ENCODE measurements at places on chromosomes 6 and 20.
A peak's percentile ranks its signal among the peaks of the same experiment; 100 is the strongest.

GRCh38 chr6:2877960-2878359, 25.1 kb downstream of the SERPINB9 start:
- DNase-seq = no peak

DNA sequence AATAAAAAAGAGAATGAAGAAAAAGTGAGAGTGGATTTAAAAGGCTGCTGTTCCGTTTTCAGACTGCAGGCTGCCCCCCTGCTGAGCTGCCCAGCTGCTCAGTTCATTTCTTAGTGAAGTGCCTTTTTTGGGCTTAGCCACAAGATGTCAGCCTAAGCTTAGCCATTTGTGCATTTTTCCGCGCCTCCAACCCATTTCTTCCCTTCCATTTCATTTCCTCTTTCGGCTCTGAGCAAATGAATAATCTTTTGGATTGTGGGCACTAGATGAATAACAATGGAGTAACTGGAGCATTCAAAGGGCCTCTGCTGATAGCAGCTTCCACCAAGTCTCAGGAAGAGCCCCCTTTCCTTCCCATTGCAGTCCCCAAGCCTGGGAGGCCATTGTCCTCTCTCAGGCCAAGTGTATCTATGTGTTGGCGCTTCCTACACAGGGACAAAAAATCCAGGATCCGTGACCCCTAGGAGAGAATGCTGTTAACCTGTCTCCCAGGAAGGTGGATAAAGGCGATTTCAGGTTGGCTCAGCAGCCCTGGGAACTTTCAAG, 83.5 kb upstream of the SPTLC3 start:
- DNase-seq = peak; percentile 74

DNA sequence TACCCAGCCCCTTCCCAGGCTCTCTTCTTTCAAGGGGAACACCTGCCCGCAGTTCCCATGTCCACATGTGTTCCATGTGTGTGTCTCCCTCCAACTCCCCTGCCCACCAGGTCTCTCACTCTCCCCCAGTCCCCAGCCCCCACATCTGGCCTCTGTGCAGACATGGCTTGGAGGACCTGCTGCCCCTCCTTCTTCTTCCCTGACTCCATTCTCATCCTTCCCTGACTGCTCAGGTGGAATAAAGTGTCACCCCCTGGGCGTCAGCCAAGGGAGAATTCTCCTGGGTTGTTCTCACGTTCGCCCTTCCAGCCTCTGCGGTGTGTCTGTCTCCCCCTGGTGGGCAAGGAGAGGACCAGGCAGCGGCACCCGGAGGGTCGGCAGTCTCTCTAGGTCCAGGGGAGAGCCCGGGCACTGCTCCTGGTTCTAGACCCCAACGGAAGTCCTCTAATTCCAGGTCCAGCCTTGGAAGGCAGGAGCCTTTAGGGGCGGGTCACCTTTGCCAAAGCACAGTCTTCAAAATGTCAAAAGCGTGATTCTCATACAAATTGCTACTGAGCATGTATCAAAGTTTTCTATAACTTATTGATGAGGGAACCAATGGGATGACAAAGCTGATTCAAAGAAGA, 50.5 kb downstream of the EBF4 start:
- DNase-seq = peak; percentile 53

- no peak for DNase-seq
These were observed 19.2 kb upstream of the SSR1 start for GRCh38 chr6:7332090-7332745.

- no peak for DNase-seq
These were observed 53.5 kb downstream of the CARMIL1 start for GRCh38 chr6:25332655-25333071.

- no peak for DNase-seq
These were observed 468.9 kb downstream of the PKHD1 start for GRCh38 chr6:51618563-51618962.

GRCh38 chr6:80316686-80317231, 210.3 kb downstream of the BCKDHB start:
- DNase-seq = no peak

DNA sequence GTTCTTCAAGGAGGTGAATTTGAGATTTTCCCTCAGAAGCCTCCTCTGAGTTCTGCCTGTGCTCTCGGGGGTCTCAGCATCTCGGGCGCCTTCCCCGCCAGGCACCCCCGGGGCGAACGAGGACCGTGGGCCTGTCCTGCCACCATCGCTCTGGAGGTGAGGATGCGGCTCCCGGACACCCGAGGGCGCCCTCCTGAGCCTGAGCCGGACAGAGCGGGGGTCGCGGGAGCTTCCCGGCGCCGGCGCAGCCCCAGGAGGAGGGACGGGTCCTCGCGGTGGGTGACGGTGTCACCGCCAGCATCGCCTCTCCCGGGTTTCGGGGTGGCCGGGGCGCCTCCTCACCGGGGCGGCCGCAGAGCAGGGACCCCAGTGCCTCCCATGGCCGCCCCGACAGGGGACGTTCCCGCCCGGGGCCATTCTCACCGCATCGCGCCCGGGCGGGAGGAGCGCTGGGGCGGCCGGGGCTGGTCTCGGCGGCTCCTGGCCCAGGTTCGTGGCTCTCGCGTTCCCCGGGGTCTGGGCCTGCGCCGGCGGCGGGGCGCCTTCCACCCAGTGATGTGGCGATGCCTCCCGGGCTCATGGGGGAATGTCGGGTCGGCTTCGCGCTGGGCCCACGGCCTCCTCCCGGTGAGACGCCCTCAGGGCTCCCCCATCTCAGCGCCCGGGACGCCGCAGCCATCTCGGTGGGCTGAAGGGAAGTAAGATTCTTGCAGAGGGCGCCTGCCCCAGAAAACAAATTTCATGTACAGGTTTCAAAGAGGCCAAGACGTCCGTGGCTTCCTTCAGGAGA, 210.5 kb downstream of the ERMARD start:
- DNase-seq = no peak

- DNase-seq = no peak
These were observed 165.1 kb downstream of the CDKAL1 start for GRCh38 chr6:20699402-20699801.

DNA sequence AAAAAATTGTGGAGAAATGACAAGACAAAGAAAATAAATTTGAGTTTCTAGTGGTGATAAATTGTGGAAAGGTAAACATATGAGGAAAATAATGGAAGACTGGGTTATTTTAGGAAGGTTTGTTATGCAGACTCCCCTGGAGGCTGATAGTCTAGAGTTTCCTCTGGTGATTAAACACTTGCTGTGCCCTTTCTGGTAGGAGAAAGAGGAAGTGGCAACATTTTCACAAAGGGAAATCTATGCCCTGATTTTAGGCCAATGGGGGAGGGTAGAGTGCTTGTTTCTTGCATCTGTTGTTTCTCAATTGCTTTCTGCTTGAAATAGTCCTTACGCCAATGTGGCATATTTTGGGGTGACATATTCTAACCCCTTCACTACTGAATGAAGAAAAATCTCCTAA, 129.1 kb upstream of the DOK5 start:
- DNase-seq = no peak

- DNase-seq = no peak
These were observed 175.2 kb upstream of the CITED2 start for GRCh38 chr6:139549561-139550070.

- DNase-seq = no peak
These were observed 74.2 kb downstream of the CD164 start for GRCh38 chr6:109308018-109308492.

DNA sequence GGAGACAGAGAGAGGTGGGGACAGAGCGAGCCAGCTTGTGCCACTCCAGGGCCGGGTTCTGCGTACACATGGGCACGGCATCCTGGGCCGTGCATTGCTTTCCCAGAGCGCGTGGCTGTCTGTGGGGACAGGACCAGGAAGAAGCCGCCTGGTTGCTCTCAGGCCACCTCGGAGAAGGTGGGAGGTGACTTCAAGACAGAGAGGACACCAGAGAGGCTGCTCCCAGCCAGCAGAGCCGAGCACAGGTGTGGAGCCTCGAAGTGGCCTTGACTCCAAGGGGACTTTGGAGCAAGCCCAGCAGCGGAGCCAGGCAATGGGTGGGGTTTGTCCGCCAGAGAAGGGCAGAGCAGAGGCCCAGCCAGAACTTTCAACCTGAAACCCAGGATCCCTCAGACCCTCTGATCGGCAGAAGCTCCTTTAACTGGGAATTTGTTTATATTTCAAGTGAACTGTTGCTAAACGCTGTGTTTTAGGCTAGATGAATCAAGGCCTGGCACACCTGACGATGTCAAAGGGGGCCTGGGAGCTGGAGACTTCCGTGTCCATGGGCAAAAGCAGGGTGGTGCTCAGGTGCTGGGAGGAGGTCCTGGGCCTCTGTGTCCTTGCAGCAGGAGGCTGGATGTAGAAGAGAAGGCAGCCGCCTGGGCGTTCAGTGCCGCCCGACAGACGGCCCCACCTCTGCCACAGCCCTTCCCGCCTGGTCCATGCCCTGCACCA, 262.1 kb downstream of the DLL1 start:
- no peak for DNase-seq

DNA sequence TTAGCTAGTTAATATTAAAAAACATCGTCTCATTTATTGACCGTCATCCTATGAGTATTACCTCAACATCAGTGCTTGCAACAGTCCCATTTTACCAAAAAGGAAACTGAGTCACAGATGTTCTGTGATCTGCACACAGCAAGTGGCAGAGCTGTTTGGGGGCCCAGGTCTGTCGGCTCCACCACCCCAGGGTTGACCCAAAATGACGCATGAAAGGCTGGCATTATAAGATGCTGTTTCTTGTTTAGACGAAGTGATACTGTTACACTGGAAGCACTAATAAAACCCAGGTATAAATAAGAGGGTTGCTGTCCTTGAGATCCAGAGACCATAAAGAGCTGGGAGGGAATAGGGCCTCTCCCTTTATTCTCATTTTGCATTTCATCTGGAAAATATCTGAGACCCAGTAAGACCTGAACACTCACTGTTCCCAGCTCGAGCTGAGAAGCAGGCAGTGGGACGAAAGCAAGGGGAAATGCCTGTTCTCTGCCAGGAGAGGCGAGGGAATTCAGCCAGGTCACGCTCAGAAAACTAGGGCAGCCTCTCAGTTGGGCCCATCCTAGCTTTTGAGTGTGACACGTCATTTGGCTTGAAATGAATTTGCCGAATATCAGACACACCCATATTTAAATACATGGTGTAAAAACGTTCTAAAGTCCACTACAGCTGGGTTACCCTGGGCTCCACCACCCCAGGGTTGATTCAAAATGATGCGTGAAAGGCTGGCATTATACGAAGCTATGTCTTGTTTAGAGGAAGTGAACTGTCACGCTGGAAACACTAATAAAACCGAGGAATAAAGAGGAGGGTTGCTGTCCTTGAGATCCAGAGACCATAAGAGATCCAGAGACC, 1.4 kb upstream of the MICAL1 start:
- DNase-seq = no peak

GRCh38 chr20:8328189-8328588, 196.1 kb downstream of the PLCB1 start:
- no peak for DNase-seq

- DNase-seq = no peak
These were observed 4.2 kb downstream of the MLN start for GRCh38 chr6:33799454-33800113.

DNA sequence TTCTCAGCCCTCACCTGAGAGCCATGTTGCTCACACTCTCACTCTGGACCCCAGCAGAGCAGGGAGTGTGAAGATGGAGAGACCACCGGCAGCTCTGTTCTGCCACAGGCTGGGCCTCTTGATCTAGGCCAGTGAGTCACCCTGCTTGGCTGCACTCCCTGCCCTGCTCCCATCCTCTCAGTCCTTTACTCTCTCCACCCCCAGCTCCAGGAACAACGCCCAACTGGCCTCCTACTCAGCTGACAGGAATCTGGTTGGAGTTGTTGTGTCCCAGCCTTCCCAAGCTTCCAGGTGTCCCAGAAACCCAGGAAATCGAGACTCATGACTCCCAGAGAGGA, at the start of gene PSORS1C1:
Gene PSORS1C1 (plus strand): TSS at position 260 of the 338 bp plus-strand sequence. CDS start 14,833 bp downstream, outside the sequence.
- peak; percentile 72 for DNase-seq

GRCh38 chr6:57182017-57182432, 9.9 kb downstream of the BAG2 start:
- no peak for DNase-seq

GRCh38 chr6:158170656-158171081, 2.5 kb downstream of the GTF2H5 start:
- DNase-seq = no peak

DNA sequence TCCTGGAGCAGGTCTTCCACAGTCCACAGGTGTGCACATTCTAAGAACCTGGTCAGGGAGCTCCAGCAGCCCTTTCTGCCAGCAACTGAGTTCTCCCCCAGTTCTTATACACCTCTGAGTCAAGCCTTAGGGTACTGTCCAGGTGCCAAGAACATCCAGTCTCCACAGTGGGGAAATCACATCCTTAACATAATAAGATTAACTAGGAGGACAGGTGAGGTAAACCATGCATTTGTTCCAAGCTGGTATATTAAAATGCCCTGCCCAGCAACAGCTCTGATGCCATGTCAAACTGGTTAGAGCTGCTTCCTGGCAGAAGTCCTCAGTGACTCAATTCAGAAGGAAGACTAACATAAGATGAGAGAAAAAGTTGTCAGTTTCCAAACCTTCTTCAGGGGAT, 303.9 kb upstream of the SGK1 start:
- no peak for DNase-seq

GRCh38 chr6:140921366-140922226, 1211.1 kb upstream of the GJE1 start:
- peak; percentile 48 for DNase-seq

DNA sequence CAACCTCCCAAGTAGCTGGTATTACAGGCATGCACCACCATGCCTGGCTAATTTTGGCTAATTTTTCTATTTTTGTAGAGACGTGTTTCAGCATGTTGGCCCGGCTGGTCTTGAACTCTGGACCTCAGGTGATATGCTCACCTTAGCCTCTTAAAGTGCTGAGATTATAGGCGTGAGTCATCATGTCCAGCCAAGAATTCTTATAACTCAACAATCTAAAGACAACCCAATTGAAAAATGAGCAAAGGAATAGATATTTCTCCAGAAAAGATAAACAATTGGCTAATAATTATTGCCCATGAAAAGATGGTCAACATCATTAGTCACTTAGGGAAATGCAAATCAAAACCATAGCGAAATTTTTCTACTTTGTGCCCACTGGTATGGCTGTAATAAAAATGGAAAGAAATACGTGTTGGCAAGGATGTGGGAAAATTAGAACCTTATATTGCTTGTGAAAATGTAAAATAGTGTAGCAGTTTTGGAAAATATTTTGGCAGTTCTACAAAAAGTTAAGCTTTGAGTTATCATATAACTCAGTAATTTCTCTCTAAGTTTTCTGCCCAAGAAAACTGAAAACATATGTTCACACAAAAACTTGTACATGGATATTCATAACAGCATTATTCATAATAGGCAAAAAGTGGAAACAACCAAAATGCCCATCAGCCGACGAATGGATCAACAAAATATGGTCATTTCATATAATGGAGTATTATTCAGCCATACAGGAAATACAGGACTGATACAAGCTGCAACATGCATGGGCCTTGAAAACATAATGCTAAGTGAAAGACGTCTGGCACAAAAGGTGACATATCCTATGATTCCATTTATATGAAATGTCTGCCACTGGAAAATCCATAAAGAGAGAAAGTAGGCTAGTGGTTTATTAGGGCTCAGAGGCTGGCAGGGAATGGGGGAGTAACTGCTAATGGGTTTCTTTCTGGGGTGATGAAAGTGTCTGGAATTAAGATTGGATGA, 87.8 kb downstream of the UTRN start:
- DNase-seq = no peak

GRCh38 chr6:137820425-137820824, 46.6 kb upstream of the TNFAIP3 start:
- DNase-seq = no peak
